ENCODE measurements at places on chromosomes 3 and 15.

DNA sequence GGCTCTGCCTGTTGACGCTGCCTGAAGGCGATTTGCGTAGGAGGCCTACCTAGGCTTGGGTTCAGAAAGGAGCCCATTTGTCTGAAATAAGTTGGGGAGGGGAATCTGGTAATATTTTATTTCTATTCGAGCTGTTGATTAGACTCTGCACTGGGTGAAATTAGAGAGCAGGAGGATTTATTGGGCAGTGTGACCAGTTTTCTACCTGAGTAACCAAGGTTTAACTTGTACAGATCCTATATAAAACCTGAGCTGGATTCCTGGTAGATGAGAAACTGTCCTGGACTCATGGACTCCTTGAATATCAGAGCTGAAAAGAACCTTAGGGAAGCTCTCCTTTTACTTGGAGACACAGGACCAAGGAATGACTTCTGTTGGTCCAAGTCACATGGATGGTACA, 19.6 kb upstream of the GPR156 start:
- DNase-seq, result no peak

- no peak for DNase-seq
Measured at GRCh38 chr3:52237657-52238172, 1.2 kb downstream of the TWF2 start.

- DNase-seq, result no peak
Measured at GRCh38 chr3:34008836-34009809, 210.7 kb downstream of the PDCD6IP start.

GRCh38 chr3:178117641-178118040, 418.6 kb upstream of the KCNMB2 start:
- DNase-seq, result no peak

GRCh38 chr3:10366651-10367101, 45.8 kb upstream of the SEC13 start:
- DNase-seq, result no peak

DNA sequence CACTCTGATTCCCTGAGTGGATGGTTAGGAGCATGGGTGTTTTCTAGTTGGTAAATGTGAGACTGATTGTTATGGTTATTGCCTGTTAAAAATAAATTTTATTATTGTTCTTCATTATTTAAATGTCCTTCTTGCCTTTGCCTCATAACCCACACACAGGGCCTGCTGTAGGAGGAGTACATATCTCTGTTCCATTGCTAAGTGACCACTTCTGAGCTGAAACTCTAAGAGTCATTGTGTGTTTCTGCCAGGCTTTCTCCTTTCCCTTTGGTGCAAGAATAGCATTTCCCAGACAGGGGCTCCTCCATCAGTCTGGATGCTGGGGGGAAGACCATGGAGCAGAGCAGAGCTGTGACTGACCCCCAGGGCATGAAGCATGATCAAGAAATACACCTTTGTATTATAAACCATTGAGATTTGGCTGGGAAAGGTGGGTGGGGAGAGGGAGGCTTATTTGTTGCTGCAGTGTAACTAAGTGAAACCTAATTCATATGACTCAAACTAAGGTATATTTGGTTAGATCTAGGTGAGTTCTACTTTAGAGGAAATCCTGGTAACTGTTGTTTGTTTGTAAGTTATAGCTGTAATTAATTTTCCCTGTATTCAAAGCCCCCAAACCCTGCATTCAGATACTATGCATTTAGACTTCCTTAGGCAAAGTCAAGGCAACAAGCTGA, 137.4 kb downstream of the TGFBR2 start:
- DNase-seq, result no peak

All from activated CD4-positive, alpha-beta T cell treated with anti-CD3 and anti-CD28 coated beads, Interleukin-2, amount 50 U/mL, for 1 hour (primary cell).